Stimulated activated CD4-positive, alpha-beta T cell treated with anti-CD3 and anti-CD28 coated beads, Interleukin-15, amount 100 ng/mL, for 1 hour (primary cell): ENCODE measurements at places on chromosomes 6 and 20.

GRCh38 chr20:59850018-59850641 is 83.3 kb downstream of the SYCP2 start:
- no peak for DNase-seq

GRCh38 chr6:16354692-16355091 is 116.3 kb downstream of the GMPR start:
- DNase-seq = no peak

GRCh38 chr20:37421060-37421905 is 75.3 kb downstream of the SRC start:
- no peak for DNase-seq

GRCh38 chr6:46990031-46990644 is 52.0 kb downstream of the ADGRF1 start:
- no peak for DNase-seq

DNA sequence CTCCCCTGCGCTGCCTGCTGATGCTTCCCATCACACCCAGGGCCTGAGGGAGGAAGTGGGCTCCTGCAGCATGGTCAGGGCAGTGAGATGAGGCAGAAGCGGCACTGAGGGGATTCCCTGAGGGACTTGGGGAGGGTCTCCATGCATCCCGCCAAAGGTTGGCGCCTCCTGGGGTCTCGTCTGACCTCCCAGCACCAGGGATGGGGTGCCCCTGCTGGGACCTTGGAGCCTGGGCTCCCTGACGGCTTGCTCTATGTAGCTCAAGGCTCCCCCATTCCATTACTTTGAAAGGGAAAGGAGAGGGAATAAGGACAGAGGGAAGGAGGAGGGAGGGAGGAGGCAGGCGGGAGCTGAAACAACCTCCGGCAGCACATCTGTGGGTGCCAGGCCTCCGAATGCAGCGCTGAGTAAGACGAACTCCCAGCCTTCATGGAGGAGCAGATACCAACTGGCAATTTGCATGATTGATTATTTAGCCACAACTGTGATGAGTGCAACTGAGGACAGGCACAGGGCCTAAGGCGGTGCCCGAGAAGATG is 259.3 kb downstream of the ERMARD start:
- no peak for DNase-seq

GRCh38 chr6:87658516-87658915 is 43.5 kb downstream of the AKIRIN2 start:
- no peak for DNase-seq
